ENCODE measurements at places on chromosomes 13 and 19.
A peak's percentile ranks its signal among the peaks of the same experiment; 100 is the strongest.

GRCh38 chr19:8254286-8255001 lies 45.3 kb downstream of the CERS4 start:
- no peak for DNase-seq

DNA sequence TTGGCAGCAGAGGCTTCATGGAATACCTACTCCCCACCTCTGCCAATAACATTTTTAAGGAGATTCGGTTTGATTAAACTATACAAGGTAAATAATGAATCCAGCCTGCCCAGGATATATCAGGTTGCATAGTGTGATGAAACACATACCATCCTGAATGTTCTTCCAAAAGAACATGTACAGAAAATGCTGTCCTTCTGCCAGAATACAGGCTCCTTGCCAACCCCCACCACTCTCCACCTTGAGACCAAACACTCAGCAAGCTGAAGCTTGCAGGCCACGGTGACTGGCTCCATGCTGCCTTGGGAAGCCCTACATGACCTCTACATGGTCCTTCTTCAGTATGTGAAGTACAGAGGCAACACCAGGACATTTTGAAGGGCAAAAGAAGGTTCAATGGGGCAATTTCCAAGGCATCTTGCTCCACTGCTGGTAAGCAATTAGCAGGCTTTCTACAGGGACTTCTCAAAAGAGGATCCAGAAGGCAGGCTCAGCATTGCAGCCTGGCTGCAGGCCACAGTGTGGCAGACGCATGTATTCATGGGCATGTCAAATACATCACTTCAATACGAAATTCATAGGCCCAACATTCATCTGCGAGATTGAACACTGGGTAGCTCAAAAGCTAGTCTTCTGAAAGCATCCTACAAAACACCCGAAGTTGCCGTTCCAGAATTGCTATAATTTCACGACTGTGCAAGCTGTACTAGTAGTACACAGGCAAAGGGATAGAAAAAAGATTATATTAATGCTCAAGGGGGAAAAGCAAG lies 62.4 kb upstream of the SERP2 start:
- DNase-seq, result no peak

GRCh38 chr13:43799191-43799590 lies 12.4 kb upstream of the ENOX1 start:
- DNase-seq, result no peak

- DNase-seq, result no peak
These were observed 8.1 kb upstream of the FCER2 start for GRCh38 chr19:7709932-7710460.

DNA sequence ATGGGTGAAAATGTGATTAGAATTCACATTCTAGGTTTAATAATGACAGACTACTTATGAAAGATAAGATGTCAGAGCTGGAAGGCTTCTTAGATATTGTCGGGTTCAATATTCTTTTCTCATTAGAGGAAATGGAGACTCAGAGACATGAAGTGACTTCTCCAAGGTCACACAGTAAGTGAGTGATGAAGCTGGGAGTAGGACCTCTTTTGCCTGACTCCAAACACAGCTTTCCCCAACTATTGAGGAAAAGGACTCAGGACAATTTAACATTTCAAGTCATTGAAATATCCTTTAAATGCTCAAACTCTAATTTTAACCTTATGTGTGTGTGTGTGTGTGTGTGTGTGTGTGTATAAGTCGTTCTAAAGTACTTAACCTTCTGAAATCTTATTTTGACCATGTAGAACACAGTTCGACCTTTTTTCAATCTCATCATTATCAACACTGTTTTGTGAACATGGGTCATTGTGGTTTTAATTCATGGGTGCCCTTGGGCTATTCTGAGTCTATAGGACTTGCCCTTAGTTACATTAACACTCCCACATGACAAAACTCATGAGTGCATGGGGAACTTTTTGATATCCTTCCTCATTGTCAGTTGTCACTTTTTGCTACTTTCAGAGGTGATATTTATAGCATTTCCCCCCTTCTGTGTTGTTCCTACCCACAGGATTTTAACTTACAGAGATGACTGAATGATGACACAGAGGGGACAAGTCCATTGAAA lies 53.0 kb downstream of the LRCH1 start:
- DNase-seq, result no peak

DNA sequence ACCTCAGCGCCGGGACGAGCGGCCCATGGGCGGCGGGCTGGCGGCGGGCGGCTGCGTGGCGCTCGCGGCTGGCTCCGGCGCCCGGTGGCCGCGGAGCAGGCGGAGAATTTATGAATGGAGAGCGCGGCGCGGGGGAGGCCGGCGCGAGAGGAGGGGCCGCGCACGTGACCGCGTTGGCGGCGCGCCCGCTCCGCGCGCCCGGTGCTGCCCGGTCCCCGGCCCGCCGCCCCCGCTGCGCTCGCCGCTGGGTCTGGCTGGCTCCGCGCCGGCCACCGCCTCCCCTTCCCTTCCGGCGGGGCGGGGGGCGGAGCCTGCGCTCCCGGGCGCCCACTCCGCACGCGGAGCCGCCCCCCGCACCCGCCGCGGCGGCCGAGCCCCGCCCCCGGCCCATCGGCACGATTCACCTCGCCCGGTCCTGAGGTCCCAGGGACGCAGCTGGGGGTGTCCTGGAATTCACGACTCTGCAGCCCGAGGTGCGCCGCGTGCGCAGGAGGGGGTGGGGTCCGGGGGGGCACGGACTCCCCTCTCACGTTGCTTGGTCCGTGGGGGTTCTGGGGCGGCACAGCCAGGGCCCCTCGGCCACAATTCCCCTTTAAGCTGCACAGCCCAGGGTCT lies at the start of gene CBARP:
Gene CBARP (minus strand): TSS at position 252 of the 615 bp plus-strand sequence. CDS start 1,905 bp downstream, outside the sequence.
- DNase-seq, result peak; percentile 72

DNA sequence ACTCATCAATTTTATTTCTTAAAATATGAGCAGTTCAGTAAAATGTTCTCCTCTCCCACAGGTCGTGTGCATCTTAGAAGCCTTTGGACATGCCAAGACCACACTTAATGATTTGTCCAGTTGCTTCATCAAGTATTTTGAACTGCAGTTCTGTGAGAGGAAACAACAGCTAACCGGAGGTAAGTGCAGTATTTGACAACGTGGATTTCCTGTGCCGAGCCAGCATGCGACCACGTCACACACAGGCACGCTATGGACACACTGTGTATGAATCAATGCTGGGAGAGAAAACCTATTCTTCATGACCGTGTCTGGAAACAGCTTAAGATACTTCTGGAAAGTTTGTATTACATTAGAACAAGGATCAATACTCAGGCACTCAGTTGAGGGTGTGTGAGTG lies 268.5 kb downstream of the MYO16 start:
- no peak for DNase-seq

DNA sequence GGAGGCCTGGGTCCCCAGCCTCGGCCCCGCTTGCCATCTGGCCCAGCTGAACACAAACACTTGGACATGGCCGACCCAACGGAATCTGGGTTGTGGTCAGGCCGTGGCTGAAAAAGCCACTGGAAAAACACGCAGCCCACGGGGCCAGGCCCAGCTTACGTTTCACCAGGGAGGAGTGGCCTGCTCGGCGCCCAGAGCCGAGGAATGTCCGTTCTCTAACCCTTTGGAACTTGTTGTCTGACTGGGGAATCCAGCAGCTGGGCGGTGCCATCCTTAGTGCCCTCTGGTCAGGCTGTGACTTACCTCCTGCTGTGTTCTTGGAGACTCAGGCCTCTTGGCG lies 13.8 kb downstream of the CILP2 start:
- no peak for DNase-seq

GRCh38 chr13:21530656-21531055 lies 71.6 kb upstream of the ZDHHC20 start:
- DNase-seq, result peak; percentile 20

- no peak for DNase-seq
These were observed 363.6 kb upstream of the NBEA start for GRCh38 chr13:34578471-34578870.

DNA sequence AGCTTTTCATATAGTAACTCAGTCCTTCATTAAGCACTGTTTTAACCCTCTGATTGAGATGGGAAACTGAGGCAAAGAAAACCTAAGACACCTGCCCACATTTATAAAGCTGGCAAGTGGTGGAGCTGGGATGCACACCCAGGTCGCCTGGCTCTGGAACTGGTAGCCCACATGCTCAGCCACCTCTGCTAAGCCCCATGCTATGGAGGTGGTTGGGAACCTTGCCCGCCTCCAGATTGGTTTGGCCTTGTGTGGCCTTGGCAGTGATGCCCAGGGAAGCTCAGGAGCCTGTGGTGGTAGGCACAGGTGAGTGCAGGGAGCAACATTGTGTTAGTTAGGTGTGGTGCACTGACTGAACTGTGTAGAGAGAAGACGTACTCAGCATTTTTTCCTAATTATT lies 370.2 kb downstream of the MTUS2 start:
- DNase-seq, result no peak

DNA sequence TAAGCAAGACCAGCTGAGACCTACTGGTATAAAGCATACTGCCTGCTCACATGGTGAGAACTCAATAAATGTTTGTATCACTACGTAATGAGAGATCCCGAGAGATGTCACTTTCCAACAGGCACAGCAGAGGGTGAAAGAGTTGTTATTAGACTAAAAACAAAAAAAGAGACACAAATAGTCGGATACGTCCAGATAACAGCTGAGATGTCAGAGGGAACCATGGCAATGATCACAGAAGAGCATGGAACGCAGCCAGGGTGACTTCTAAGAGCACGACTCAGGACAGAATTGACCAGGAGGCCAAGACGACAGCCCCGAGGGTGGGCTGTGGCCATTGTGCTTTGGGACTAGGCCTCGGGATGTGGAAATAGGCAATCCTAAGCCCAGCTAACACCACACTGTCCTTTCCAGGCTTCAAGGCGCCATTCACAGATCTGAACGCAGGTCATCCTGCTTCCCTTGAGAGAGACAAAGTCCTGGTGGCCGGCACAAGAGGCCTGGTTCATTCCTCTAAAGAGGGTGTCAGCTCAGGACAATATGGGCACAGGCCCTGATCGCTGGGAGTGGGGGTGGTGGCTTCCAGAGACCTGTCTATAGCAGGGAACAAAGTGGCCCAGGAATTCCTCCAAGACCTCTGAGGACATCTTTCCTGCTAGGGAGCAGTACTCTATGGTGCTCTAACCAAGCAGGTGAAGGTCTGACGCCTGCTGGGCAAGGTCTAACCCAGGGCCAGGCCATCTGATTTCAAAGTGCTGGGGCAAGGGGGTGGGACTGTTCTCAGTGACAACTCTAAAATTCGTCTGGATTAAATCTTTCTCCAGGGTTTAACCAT lies 3.2 kb downstream of the SH3GL1 start:
- no peak for DNase-seq

GRCh38 chr19:33329736-33330135 lies 27.4 kb upstream of the CEBPA start:
- no peak for DNase-seq

DNA sequence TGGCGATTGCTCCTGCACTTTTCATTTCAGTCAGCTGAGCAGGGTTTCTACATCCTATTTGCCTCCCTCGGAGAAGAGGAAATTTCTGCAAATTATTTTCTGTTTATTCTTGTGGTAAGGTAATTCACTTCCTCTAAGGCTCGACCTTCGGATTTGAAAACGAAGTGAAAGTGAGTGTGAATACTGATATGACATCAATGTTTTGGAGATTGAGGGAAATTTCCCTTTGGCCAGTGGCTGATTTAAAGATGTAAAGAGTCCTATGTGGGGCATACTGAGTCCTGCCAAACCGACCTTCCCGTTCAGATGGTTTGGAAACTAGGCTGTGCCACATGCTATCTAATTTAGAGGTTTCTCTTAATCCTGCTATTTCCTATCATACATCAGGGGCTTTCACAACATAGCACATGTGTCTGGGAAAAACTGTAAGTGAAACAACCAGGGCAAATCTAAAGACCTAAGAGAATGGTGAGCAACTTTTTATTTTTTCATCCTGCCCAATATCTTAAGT lies 112.3 kb downstream of the POSTN start:
- DNase-seq, result no peak

DNA sequence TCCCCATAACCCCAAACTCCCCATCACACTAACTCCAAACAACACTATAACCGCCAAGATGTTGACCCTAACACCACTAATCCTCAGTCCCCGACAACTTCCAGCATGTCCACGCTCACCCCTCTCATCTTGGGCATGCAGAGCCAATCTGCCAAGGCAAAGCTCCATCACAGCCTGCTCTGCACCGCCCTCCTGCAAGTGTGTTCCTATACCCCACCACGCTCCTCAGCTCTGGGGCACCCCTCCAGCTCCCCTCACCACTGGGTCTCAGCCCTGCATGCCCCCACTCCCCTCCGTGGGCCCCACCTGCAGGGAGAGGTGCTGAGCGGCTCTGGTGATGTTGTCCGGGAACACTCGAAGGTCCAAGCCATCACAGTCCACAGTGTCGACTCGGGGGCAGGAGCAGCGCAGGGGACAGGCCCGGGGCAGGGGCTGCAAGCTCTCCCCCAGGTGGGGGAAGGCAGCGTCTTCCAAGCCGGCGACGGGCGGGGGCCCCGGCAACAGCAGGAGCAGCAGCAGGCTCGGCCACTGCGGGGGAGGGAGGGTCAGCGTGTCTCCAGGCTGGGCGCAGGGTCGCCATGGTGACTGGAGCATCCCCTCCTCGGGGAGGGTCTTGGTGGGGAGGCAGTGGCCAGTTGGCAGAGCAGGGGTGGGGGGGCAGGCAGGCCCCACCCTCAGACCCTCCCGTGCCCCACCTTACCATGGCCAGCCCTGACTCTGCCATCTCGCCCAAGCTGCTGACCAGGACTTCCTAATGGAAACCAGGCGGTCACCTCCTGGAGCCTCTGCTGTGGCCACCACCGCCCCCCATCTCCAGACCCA lies 527 bp downstream of the PODNL1 start:
- no peak for DNase-seq

- peak; percentile 33 for DNase-seq
These were observed 55.8 kb downstream of the ZNF93 start for GRCh38 chr19:19956434-19957075.

DNA sequence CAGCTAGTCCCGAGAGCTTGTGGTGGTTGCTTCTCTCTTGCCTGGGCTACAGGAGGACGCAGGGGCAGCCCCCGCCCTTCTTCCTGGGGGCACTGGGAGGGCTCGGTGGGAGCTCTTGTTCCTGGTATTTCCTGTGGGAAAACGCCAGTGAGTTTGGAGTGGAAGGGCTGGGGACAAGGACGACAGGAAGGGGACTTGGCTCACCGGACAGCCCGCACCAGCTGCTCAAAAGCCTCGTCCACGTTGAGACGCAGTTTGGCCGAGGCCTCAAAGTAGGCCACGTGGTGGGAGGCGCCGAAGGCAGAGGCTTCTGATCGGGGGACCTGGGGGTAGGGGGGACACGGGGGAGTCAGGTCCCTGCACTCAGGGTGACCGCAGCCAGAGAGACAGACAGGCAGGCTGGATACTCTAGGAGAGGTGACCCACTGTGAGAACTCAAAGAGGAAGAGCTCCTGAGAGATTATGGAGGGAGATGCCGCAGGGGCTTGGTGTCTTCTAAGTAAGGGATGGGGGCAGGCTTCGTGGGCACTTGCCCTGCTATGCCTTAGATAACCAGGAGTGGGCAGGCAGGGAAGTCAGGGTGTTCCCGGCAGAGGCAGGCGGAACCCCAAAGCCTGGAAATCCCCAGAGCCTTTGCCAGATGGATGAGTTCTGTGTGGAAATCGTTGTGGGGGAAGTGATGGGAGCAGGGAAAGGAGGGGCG lies 4.3 kb downstream of the RRAS start:
- no peak for DNase-seq

- no peak for DNase-seq
These were observed 6.5 kb downstream of the IZUMO4 start for GRCh38 chr19:2103045-2103707.
